OCI-M1 (cell line): ENCODE measurements at places on chromosomes 16 and 17.
A peak's percentile ranks its signal among the peaks of the same experiment; 100 is the strongest.

- no peak for DNase-seq
Observed at GRCh38 chr16:12448504-12448903, 355.2 kb downstream of the CPPED1 start.

- no peak for DNase-seq
Observed at GRCh38 chr17:81428516-81428915, 33.3 kb downstream of the BAHCC1 start.

DNA sequence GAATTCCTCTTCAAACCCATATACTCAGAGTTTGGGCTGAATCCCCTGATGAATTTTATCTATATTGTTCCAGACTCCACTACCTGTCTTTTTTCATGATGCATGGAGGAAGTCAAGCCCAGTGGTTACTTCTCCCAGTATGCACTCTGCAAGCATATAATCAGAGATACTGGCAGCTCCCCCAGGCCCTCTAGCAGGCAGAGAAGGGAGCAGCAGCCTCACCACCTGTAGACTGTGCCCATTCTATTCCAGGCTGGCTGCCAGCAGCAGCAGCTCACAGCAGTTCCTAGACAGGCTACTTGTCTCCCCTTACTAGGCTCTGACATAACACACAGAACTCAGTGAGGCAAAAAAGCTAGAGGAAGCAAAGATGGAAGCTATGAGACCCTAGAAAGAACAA is 3.4 kb downstream of the MKS1 start:
- DNase-seq = peak; percentile 67

- DNase-seq = peak; percentile 80
Observed at GRCh38 chr16:72124761-72125634, 31.4 kb downstream of the DHX38 start.

DNA sequence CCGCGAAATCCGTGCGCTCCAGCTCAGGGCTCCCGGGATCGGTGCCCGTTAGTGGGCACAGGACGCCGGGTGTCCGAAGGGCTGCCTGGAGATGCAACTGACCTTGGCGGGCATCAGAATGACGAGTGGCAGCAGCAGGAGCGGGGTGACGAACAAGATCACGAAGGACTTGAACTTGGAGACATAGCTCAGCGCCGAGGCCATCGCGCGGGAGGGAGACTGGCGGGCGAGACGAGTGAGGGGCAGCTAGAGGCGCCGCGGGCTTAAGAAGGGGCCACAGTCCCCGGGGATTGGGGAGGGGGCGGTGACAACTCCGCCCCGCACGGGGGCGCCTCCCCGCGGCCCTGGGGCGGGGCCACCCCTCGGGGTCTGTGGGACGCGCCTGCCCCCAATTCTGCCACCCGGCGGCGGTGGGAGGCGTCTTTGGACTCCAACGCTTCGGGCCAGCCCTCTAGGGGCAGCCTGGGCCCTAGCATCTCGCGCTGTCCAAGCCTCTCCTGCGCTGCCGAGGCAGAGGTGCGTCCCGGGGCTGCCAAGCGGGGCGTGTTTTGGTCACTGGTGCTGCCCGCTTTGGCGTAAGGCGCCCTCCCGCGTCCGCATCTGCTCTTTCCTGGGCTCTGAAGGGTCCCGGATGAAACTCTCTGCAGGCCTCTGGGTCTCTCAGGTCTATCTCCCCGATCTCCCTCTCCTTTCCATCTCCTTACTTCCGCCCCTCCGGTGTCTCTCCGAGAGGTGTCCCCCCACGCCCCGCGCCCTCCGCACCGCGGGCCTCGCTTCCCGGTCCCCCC is at the start of gene SLC13A5:
SLC13A5 (minus strand) TSS at position 240 of the 788 bp plus-strand sequence; CDS start at position 204, 36 bp downstream.
- peak; percentile 54 for DNase-seq

- no peak for DNase-seq
Observed at GRCh38 chr17:50955160-50955559, 89.0 kb upstream of the TOB1 start.

GRCh38 chr17:79294459-79295071 is 219.9 kb downstream of the ENGASE start:
- DNase-seq = peak; percentile 44

GRCh38 chr16:15903960-15904359 is 15.6 kb upstream of the CEP20 start:
- no peak for DNase-seq

GRCh38 chr17:42142371-42142896 is 12.4 kb downstream of the RAB5C start:
- DNase-seq = no peak

DNA sequence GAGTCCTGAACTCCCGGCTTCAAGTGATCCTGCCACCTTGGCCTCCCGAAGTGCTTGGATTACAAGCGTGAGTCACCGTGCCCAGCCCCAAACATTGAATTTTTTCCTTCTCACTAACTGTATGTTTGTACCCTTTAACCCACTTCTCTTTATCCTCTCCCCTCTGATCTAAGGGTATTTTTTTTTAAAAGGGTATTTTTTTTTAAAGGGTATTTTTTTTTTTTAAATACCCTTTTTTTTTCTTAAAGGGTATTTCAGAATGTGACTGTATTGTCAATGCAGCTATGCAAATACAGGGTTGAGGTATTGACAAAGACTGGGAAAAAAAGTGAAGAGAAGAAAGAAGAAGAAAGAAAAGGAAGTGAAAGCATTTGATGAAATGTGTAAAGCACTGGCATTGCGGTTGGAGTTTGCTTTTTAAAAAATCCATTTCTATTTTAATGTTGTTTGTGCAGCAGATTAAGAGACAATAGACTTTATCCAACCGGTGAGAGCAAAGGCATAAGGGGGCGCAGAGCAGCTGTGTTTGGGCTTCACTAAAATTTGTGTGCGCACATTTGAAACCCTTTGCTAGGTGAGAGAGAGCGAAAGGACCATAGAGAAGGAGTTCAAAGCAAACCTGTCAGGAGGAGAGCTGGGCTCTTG is 42.4 kb downstream of the SYT17 start:
- no peak for DNase-seq
